ENCODE measurements at places on chromosomes 2 and 18.

DNA sequence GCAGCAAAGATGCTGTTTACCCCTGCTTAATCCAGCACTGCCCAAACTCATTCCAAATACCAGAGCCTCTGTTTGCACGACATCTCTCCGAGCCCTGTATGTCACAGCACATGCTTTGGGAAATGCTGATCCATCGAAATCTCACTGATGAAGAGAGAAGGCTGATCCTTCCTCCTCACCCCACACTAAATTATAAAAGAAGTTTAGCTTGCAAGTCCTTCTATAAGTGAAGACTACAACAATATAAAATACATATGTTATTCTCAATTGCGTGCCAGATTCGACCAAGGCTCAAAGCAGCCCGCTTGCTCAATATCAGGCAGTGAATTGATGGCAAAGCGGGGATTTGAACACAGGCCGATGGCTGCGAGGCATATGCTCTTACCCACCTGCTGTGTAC lies 30.7 kb upstream of the SLC35F6 start:
- no peak for DNase-seq

DNA sequence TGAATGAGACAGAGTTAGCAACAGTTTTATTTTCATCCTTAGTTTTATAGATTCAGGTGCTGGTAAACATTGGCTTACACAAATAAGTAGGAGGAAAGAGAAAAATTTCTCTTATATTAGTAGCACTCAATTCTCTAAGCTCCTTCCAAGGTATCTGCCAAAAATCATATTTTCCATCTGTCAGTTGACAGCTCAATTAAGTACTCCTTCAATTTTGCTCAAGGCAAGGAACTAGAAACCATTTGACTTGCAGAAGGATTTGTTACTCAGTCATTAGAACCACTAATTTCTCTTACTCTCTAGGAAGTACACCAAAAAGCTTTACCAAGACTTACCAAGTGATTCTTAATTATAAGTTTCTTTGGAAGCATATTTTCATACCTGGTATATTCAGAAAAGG lies 101.4 kb upstream of the ATP8B1 start:
- DNase-seq: no peak

DNA sequence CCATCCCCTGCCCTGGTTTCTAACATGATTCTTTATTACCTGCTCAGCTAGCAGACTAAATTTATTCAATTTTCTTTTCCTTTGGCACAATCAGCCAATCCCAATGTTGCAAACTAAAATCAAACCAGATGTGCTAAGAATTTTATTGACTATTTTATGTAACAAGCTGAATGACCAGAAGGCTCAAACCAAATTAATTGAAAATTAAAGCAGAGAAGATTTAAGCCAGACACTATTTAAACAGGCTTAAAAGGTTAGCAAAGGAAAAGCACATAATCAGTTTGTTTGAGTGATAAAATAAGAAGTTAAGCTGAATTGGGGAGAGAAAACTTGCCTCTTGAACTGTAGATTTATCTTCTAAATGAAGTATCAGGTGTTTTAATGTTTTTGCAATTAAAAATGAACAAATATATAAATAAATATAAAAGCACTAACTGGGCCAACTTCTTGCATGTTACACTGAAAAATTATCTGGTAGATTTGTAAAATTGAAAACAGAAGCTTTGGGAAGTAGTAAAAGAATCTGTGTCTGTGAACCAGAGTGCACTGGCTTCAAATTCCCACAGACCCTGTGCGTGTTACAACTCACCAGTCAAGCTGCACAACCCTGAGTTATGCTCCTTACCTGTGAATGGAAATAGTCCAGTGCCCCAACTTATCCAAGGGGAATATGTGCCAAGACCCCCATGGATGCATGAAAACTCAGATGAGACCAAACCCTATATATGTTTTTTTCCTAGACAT lies 283.4 kb downstream of the CNTNAP5 start:
- no peak for DNase-seq

DNA sequence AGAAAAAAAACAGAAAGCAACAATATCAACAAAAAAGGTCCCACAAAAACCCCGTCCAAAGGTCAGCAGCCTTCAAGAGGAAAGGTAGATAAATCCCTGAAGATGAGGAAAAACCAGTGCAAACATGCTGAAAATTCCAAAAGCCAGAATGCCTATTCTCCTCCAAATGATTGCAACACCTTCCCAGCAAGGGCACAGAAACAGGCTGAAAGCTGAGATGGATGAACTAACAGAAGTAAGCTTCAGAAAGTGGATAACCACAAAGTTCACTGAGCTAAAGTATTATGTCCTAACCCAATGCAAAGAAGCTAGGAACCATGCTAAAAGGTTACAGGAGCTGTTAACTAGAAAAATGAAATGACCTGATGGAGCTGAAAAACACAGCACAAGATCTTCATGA lies 226.4 kb upstream of the DSEL start:
- DNase-seq: no peak

Data from stimulated activated CD4-positive, alpha-beta T cell treated with anti-CD3 and anti-CD28 coated beads, Interleukin-1b, Interleukin-23, amount 100 ng/mL, for 1 hour (primary cell).